ENCODE measurements at places on chromosomes 2 and 18. TPM values are rescaled to one million over a fixed set of nuclear protein-coding genes. Genes with fewer than 3 reads are reported as not detected.

ZNF396 gene
- 3.0 TPM for polyA plus RNA-seq

- DNase-seq: no peak
Measured at GRCh38 chr2:171287611-171288010, 126.9 kb upstream of the TLK1 start.

HOXD10 gene
- 0.13 TPM for polyA plus RNA-seq

DNA sequence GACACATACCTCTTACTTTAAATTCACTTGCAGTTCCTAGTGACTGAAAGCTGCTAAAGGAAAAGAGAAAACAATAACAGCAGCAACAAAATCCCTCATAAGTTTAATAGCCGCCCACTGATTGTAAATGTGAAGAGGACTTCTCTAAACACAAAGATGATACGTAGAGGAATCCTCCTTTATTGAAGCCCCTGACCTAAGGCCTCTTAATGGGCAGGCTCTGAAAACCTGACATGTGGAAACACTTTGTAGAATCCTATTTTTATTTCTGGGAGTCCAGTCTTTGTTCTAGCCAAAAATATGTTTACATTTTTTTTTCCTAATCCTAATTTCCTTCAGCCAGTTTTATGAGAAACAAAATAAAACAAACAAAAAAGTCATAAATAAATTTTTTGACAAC is 1277.7 kb upstream of the CELF4 start:
- DNase-seq: no peak

DNA sequence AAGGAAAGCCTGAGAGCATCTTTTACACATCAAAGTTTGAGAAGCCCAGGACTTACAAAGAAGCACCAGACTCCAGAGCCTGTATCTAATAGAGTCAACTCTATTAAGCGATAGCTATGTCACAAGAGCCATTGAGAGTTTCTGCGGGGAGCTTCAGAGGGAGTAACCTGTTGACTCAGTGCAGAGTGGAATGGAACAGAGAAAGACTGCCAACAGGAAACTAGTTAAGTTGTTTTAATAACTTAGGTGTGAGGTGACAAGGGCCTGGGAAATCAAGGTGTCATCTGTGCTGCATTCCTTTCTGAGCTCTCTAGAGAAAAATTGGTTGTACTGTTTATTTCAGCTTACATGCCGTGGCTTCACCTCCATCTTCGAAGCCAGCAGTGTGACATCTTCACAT is 513.8 kb upstream of the POU3F3 start:
- DNase-seq: no peak

DNA sequence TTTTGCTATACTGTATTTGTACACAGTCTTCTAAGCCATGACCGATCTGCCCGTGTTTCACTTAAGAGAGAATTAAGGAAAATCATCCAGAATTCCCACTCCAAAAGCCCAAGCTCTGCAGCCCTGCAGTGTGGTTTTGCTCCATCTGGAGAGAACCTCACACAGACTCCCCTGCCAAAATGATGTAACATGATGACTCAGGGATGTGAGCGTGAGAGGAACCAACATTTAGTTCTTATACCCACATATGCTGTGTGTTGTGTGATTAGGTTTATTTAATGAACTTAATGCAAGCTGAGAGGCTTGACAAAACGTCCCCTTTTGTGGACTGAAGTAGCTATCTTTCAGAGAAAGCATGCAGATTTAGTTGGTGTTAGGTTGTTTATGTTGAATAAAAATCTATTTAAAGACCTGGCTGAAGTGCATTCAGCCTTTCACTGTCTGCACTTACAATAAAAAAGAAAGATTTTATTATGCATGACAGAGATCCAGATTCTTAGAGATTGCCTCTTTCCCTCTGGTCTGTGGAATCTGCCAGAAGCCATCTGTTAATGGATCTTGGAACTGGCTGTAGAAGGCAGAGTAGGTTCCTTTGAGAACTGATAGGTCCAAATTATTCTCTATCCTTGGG is 6.3 kb downstream of the RAB12 start:
- peak; percentile 59 for DNase-seq

TNFAIP6 gene
- polyA plus RNA-seq: 2.7 TPM

DNA sequence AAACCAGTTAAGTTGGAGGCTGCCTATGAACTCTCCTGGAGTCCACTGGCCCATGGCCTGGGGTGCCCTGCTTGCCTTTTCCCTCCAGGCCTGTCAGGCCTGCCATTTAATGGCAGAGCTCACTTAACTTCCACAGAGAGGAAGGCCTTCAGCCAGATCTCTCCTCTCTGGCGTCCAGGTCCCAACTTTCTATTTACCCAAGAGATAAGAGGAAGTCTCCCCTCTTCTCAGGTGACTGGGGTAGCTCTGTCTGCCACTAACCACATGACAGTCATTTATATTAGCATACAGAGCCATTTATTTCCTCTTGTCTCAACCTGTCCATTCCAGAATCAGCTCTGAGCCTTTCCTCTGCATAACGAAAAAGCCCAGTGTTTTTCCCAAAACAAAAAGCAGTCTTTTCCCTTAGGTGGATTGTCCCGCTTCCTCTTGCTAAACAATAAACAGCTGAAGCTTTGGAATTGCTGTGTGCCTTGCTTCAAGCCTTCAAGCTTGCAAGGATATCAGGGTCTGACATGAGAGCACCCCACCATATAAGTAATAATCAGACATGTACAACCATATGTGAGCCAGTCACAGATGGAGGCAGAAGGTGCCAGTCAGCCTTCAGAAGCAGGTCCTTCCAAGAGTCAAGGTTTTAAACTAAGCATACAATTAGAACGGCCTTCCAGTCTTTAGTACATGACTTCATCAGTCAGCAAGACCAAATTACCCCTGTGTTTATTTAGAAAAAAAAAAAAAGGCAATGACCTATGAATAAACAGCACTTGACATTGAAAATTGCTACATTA is 71.2 kb upstream of the STPG4 start:
- DNase-seq: no peak

GRCh38 chr2:229539628-229540027 is 174.7 kb downstream of the DNER start:
- no peak for DNase-seq

- DNase-seq: no peak
Measured at GRCh38 chr2:197294260-197294659, 16.3 kb downstream of the ANKRD44 start.

GRCh38 chr2:39718483-39718882 is 52.8 kb downstream of the TMEM178A start:
- DNase-seq: no peak

GRCh38 chr18:61606068-61606660 is 272.9 kb downstream of the CDH20 start:
- peak; percentile 73 for DNase-seq

- peak; percentile 76 for DNase-seq
Measured at GRCh38 chr2:108612153-108612513, 77.9 kb downstream of the LIMS1 start.

- DNase-seq: no peak
Measured at GRCh38 chr18:66727991-66728390, 124.1 kb upstream of the CDH19 start.

DNA sequence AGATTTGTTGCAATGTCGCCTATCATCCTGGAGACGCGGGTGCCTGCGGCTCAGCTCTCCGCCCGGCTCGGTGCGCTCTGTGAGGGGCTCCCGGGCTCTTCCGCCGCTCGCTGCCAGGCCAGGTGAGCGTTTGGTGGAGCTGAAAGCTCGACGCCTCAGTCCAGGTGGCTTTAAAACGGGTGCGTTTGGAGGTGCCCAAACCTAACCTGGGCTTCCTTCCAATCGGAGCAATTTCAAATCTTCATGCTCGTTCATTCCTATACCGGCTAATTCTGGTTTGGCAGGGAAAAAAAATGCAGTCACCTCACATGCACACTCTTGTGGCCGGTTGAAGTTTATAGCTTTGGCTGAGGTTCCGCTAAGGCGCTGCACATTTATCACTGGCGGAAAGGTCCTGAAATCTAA is at the start of gene SLC16A14:
Gene SLC16A14 (minus strand): TSS at position 274 of the 405 bp plus-strand sequence. CDS start 9,572 bp downstream, outside the sequence.
- DNase-seq: peak; percentile 64

GRCh38 chr2:151878204-151878603 is 50.0 kb upstream of the ARL5A start:
- DNase-seq: no peak

ALLC gene
- polyA plus RNA-seq: not detected

CRACDL gene
- 6.7 TPM for polyA plus RNA-seq

SPATA3 gene
- polyA plus RNA-seq: not detected

MROH2A gene
- polyA plus RNA-seq: 0.55 TPM

DNA sequence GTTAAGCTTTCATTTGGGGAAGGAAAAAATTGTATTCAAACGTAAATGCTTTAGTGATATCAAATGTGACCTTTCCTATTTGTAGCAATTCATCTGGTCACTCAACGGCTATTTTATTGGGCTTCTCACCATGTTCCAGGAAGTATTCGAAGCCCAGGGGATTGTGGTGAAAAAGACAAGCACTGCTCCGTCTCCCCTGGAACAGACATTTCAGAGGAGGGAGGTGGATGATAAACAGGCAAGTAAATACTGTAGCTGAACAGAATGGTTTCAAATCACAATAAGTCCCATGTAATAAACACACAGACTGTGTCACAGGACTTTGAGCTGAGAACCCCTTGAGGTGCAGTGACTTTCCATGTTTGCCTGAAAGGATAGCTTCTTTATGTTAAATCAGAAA is 464.7 kb upstream of the HNRNPA3 start:
- DNase-seq: no peak

MAIP1 gene
- polyA plus RNA-seq: 26.7 TPM

CRYGC gene
- polyA plus RNA-seq: not detected

DNA sequence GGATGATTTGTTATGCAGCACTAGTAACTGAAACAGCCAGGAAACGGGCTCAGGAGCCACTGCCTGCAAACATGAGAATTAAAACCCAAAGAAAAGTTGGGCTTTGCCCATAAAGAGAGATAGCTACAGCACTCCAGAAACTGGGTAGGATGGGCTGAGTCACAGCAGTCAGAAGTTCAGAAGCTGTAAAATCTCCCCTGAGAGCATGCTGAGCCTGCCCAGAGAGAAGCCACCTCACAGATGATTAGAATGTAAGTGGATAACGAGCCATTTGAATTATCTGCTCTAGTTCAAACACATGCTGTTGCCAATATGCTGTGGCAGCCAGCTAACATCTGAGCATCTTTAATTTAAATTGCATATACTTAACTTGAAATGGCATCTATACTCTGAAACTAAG is 388.1 kb upstream of the ACVR2A start:
- DNase-seq: no peak

- DNase-seq: no peak
Measured at GRCh38 chr2:1493431-1494126, 80.3 kb downstream of the TPO start.

MC4R gene
- polyA plus RNA-seq: 0.96 TPM

DNA sequence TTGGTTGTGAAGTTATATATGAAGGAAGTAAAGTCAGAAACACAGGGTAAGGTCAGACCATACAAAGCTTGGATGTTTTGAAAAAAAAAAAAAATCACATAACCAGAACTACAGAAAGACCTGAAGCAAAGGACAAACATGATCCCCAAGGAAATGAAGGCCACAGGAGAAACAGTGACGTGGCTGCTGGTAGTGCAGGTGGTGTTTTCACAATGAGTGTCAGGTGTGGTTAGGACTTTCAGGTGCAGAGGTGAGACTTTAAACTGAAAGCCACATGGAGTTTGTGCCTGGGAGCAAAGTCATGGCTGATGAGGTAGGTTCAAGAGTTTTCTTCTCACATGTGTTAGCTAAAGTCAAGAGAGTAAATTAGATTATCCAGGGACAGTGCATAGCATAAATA is 270.7 kb downstream of the PIEZO2 start:
- DNase-seq: no peak

DNA sequence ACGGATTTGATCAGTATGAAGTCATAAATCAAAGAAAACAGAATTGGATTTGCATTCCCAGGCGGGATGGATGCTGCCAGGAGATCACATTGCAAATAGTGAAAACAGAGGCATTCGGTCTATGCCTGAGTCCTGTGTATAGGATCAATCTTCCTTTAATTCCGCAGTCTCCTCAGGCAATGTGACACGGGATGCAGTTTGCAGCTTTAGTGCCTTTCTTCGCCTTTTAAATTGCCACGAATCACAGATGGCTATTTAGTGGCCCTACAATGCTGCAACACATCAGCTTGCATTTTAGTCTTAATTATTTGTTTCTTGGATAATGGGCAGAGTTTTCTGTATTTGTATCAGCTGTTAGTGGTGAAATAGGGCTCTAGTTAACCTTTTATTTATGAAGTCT is 6.8 kb downstream of the ADCYAP1 start:
- no peak for DNase-seq

- DNase-seq: peak; percentile 65
Measured at GRCh38 chr2:153478289-153479261, at the start of gene RPRM. Gene RPRM (minus strand): TSS chr2:153478762. CDS start chr2:153478565, 197 bp downstream.

DNA sequence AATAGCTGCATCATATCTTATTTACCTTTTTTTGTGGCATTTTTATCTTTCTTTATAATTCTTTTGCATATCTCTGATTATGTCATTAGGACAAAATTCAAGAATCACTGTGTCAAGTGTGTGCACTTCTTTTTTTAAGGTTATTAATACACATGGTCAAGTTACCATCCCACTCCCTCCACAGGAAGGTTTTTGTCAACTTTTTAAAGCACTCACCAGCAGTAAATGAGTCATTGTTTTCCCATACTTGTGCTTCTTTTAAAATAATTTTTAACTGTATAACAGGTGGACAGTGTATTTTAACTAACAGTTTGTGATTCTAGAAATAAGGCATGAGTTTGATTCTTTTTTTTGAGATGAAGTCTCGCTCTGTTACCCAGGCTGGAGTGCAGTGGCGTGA is 45.7 kb upstream of the FAM171B start:
- no peak for DNase-seq

DNA sequence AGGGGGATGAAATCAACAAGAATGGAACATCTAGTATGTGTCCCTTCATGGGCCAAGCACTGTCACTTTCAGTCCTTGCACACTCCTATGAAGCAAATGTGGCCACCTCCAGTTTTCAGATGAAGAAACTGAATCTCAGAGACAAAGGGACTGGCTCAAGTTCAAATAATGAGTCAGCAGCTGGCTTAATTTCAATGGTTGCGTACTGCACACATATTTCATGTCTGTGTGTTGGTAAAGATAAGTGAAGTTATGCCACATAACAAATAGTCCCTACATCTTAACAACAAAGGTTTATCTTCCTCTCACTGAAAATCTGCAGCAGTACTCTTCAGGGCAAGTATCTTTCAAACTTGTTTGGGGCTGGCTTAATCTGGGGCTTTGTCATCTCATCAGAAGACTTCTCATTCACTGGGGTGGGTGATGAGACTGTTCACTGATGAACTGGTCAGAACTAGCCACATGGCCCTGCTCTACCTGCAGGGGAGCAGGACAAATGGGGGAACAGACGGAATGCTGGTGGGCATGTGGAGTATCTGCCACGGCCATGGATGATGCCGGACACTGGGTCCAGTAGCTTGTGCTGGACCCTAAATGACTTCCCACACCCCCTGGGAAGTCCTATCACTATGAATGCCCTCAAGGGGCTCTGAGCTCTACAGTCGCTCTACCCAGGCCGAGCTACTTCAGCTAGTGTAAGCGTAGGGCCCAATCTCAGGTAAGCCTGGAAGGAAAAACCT is 263.2 kb downstream of the CYP26B1 start:
- DNase-seq: peak; percentile 30

DNA sequence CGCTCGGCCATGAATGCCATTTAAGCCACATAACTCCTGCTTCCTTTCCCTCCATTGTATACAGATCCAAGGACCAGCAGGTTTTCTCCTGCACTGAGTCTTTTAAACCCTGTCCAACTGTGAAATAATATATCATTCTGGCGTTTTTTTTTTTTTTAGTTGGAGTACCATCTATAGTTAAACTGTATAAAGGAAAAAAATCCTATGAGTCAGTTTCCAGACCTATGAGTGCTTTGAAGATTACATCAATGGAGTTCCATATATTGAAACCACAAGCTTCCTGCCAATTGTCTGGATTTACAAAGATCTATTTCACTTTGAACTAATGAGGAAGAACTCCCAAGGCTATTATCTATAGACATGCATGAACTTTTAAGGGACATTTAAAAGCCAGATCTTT is 2.4 kb upstream of the MALT1 start:
- no peak for DNase-seq
